Activated T-helper 1 cell treated with anti-CD3 and anti-CD28 coated beads, Interleukin-2, amount 50 U/mL, for 16 hours (primary cell): ENCODE measurements at places on chromosomes 7 and 10.

- no peak for DNase-seq
These were observed 200.4 kb upstream of the NFE2L3 start for GRCh38 chr7:25951414-25952260.

GRCh38 chr10:94075506-94075905, 81.8 kb downstream of the PLCE1 start:
- no peak for DNase-seq

DNA sequence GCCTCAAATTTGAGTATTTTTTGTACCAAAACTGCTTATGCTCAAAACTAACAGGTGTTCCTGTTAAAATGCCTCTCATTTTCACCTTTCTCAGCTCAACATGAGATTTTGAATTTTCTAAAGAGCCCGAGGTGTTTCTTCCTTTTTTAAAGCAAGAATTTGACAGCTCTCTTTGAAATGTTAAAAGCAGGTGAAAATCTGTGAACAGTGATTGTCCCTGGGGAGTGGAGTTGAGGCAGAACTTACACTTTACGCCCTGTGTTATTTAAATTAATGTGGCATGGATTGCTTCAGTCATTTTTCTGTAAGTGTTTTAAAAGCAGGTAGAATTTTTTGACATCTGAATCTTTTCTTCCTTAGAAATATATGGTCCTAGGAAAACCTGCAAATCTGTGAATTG, 9.2 kb upstream of the GPR15LG start:
- DNase-seq, result no peak

- no peak for DNase-seq
These were observed 719.5 kb downstream of the XPNPEP1 start for GRCh38 chr10:109203646-109204353.

GRCh38 chr10:117391436-117392205, 16.4 kb upstream of the PDZD8 start:
- no peak for DNase-seq

- no peak for DNase-seq
These were observed 43.1 kb upstream of the FAM180A start for GRCh38 chr7:135791543-135792362.

GRCh38 chr7:98079891-98080648, 26.6 kb upstream of the LMTK2 start:
- no peak for DNase-seq

- no peak for DNase-seq
These were observed 1.3 kb downstream of the HMX3 start for GRCh38 chr10:123136806-123137642.

GRCh38 chr7:100863406-100863950, 3.7 kb upstream of the TRIP6 start:
- DNase-seq, result no peak
